ENCODE measurements at places on chromosomes 1 and 21. TPM values are rescaled to one million over a fixed set of nuclear protein-coding genes. Genes with fewer than 3 reads are reported as not detected.
A peak's percentile ranks its signal among the peaks of the same experiment; 100 is the strongest.

The DNALI1 gene
- total RNA-seq: 20.8 TPM

The CFHR1 gene
- total RNA-seq: 0.21 TPM

DNA sequence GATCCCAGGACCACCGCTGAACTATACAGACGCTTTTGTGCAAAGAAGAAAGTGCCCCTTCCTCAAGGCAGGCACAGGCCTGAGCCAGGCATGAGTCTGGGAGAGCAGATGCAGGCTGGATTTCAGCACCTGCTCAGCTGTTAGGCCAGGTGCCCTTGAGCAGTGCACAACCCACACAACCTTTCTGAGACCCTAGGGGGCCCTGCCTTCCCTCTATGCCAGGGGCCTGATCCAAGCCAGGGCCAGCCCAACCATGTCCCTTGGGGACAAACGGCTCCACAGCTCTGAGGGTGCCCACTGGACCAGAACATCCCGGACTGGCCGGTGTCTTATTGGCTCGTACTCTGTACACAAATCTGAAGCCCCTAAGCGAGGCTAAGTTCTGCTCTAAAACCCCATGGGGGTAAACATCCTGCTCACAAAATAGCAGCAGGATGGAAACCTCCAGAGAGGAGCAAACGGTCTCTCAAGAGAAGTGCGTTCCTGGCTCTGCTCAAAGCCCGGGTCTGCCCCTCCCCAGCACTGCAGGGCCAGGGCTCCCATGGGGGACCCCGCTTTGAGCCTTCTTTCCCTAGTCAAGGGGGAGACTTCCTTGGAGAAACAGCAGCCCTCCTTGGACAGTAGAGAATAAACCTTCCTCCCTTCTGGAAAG, 275.1 kb downstream of the NPHP4 start:
- DNase-seq: no peak

GRCh38 chr21:46551636-46552241, 53.1 kb downstream of the S100B start:
- no peak for DNase-seq

GRCh38 chr1:55021942-55022546, 17.3 kb upstream of the PCSK9 start:
- DNase-seq: peak; percentile 89
